ENCODE measurements at places on chromosomes 2 and 18.

GRCh38 chr18:73707035-73707434, 440.6 kb downstream of the FBXO15 start:
- no peak for DNase-seq

GRCh38 chr2:54455563-54456361, at the start of gene SPTBN1:
Gene SPTBN1 (plus strand): TSS chr2:54456327. CDS start chr2:54526419, 70,092 bp downstream.
- DNase-seq = no peak

GRCh38 chr2:144102386-144102785, 417.5 kb downstream of the ZEB2 start:
- DNase-seq = no peak

DNA sequence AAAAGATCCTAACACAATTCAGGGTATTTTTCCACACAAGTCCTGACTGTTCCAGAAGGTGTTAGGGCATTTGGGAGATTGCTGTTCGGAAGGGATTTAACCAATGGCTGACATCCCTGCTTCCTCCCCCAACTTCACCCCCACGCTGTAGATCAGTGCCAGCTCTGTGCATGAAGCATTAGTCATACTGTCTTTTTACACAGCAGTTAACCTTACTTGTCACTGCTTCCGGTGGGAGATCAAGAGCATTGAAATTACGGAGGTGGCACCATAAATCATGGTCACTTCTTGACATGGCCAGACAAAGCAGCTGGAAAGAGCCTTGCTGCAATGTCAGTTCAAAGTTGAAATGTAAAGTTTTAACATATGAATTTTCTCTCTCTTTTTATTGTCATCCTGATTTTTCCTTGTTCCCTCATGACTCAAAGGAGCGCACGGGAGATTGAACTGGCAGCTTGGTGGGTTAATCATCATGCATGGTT, 70.2 kb downstream of the HRH4 start:
- no peak for DNase-seq

GRCh38 chr2:109428281-109428680, 185.5 kb downstream of the SEPTIN10 start:
- DNase-seq = no peak

DNA sequence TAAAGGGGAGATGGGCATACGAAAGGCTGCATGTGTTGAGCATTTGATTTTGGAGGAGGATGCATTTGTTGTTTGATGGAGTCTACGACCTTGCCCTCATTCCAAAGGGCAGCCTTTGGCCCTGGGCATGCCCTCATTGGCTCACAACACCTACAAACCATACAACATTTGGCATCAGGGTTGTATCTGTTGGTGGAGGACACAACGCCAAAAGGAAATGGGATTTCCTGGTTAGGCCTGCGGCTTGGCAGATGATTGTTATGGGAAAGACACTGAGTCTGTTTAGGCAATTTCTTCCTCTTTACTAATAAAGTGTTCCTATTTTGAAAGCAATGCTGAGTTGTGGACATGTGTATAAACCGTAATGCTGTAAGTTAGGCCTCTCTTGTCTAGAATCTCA, 246.9 kb downstream of the LDLRAD4 start:
- DNase-seq = no peak

- DNase-seq = no peak
Observed at GRCh38 chr18:56321470-56321869, 316.9 kb downstream of the TXNL1 start.

DNA sequence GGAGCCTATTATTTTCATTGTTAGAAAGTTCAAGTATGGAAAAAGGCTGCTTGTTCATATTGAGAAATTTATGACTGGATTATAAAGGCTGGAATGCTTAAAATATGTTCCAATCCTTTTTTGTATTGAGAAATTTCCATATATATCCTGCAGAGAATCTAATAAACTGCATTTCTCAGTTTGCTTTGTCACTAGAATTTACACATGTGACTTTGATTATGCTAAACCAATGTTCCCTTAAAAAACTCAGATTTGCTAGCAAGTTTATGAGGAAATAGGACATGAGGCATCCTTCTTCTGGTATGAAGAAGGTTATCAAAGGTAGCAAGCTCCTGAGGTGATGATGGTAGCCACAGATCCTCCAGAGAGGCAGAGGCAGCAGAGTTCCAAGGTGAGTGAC, 29.2 kb upstream of the DSEL start:
- no peak for DNase-seq

DNA sequence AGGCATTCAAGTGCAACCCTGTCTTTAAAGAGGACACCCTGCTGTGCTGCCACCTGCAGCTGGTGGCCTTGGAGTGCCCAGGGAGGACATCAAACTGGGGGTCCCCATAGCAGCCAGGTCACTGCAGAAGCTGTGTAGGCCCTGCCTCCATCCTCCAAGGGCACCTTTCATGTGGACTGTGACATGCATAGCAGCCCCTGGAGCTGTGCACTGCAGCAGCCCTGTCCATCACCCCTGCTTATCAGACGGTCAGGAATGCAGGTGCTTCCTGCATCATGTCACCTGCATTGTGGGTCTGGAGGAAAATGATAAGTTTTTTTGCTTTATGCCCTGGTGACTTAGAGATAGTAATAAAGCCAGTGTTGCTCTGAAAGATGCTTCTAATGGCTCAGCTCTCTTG, 155.7 kb downstream of the DYSF start:
- DNase-seq = no peak

- DNase-seq = no peak
Observed at GRCh38 chr2:190088917-190089316, 26.4 kb upstream of the MSTN start.

- peak; percentile 61 for DNase-seq
Observed at GRCh38 chr2:241867776-241868420, 1.6 kb upstream of the RTP5 start.

- no peak for DNase-seq
Observed at GRCh38 chr2:12244070-12244469, 472.7 kb upstream of the TRIB2 start.

DNA sequence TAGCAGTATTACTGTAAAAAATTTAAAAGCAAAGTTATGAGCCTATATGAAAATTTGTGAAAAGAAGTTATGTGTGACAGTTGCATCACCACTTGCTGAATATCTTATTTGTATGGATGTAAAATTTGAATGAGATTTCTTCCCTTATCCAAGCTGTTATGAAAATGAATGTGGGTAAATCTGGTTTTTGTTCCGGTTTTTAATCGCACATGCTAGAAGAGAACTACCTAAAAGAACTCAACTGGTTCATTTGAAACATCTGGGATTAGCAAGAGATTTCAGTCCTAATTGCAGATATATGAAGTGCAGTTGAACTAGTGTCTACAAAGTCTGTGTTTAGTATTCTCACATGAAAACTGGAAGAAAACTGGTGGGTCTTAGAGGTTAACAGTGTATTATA, 467.1 kb upstream of the SPHKAP start:
- no peak for DNase-seq

DNA sequence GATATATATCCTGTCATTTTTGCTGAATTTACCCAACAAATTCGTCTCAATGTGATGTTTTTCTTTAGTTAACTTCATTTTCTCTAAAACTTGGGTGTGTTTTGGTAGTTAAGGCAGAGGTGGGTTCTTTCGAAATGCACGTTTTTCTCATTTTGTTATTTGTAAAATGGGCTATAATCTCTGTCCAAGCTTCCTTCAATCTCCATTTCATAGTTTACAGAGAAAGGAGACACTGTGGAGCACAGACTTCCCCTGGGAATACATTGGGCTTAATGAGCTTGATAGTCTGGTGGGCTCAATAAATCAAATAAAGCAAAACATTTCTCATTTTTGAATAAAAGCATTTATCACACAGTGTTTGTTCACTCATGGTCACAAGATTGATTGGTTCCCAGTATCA, 145.1 kb downstream of the AGPS start:
- DNase-seq = no peak

DNA sequence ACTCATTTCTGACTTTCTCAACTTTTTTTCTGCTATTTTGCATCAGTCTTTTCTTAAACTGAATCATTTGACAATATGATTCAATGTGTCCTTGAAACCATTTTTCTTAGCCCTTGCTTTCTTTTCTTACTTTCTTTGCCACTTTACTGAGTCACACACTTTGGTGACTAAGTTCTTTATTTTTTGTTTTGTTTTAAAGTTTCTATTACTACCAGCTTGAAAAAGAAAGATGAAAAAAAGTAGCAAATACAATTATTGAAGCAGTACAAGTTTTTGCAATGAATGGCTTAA, 116.5 kb downstream of the DOCK10 start:
- DNase-seq = no peak

GRCh38 chr18:564708-565561, 15.2 kb upstream of the CETN1 start:
- DNase-seq = no peak

DNA sequence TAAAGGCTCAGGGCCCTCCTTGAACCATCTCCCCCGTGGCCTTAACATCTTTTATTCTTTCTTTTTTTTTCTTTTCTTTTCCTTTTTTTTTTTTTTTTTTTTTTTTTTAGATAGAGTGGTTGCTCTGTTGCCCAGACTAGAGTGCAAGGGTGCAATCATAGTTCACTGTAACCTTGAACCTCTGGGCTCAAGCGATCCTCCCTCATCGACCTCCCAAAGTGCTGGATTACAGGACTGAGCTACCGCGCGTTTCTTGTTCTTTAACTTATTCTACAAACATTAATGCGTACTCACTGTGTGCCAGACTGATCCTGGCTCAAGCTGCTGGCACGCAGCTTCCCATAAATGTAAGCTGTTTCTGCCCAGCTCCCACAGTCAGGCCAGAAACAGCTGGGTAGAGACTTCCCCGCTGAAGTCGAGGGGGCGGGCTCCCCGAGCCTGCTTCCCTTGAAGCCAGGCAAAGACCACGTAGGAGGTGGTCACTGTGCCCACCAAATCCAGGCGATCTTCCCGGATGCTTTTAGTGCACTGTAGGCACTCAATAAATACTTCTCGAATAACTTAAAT, 29.2 kb upstream of the ATP6V1B1 start:
- no peak for DNase-seq

DNA sequence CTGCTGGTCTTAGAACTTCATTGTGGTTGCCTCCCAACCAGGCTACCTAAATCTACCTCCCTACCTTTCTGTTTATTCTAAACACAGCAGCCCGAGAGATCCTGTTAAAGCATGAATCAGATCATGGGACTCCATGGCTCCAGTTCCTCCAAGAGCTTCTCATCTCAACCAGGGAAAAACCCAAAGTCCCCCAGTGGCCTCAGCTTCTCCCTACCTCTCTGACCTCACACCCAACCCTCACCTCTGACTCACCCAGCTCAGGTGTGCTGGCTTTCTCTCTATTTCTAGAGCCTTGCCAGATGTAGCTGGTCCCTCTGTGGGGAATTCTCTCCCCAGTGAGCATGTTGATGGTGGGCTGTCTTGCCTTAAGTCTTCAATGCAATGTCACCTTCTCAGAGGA, 93.8 kb upstream of the COPS8 start:
- DNase-seq = no peak

DNA sequence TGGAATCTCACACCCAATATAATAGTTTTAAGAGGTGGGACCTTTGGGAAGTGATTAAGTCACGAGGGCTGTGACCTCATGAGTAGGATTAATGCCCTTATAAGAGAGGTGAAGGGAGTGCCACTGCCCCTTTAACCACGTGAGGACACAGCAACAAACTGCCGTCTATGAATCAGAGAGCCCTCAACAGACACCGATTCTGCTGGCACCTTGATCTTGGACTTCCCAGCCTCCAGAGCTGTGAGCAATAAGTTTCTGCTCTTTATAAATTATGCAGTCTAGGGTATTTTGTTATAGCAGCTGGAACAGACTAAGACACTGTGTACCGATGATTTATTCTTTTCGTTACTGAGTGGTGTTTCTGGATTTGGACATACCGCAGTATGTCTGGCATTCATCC, 56.2 kb downstream of the RRM2 start:
- no peak for DNase-seq

GRCh38 chr2:105497094-105497493, 98.2 kb upstream of the FHL2 start:
- DNase-seq = no peak

- no peak for DNase-seq
Observed at GRCh38 chr2:17818235-17818815, 2.1 kb downstream of the MSGN1 start.

GRCh38 chr2:69216535-69217332, 170.3 kb downstream of the GFPT1 start:
- DNase-seq = no peak

DNA sequence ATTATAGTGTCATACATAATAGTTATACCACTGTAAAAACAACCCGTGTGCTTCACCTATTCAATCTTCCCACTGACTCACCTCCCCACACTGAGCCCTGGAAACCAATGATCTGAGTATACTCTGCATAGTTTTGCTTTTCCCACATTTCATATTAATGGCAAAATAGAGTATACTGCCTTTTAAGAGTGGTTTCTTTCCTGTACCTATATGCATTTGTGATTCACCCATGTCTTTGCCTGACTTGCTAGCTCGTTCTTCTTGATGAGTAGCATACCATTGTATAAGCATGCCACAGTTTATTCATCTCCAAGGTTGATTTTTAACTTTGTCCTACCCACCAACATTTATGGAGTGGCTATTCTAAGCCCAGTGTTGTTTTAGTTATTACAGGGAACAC, 686.4 kb downstream of the PLCL1 start:
- no peak for DNase-seq

GRCh38 chr2:26889796-26890195, 41.9 kb downstream of the DPYSL5 start:
- no peak for DNase-seq

GRCh38 chr2:203835420-203835819, 32.2 kb upstream of the CTLA4 start:
- DNase-seq = no peak

GRCh38 chr2:3485166-3485565, 34.2 kb downstream of the ADI1 start:
- DNase-seq = no peak

GRCh38 chr18:55018602-55019001, 59.3 kb upstream of the CCDC68 start:
- no peak for DNase-seq

DNA sequence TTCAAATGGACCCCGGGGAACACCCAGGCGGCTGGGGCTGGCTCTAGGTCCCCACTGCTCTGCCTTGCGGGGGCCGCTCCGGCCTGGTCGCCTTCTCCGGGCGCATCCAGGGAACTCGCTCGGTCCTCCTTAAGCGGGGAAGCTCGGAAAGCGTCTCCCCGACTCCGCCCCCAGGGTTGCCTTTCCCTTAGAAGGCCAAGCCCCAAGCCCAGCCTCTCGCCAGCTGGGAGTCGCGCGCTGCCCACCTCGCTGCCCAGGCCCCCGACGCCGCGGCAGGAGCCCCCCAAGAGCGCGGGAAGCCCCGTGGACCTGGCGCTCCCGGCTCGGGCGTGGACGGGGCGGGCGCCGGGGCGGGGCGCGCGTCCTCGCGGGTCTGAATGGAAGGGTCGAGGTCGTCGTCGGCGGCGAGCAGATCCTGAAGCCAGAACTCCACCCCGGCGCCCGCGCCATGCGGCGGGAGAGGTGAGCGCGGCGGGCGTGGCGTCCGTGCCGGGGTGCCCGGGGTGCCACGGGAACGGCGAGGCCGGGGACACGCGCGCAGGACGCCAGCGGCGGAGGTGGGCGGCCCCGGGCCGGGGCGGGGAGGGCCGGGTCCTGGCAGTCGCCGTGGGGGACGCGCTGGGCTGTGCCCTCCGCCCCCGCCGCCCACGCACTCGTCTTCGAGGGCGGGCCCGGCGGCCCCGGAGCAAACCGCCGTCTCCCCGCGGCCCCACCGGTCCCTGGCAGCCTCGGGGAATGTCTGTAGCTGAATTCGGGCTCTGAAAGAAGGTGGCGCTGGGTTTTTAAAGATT, at the start of gene BOK:
BOK (plus strand) TSS at position 214 of the 791 bp plus-strand sequence. CDS start 739 bp downstream, outside the sequence.
- DNase-seq = no peak

- no peak for DNase-seq
Observed at GRCh38 chr18:27500531-27500930, 315.4 kb upstream of the CHST9 start.

GRCh38 chr18:35290094-35290735, at the start of gene ZSCAN30:
Gene ZSCAN30 (minus strand): TSS chr18:35290229. CDS start chr18:35264352, 25,877 bp downstream.
- peak; percentile 91 for DNase-seq
